ENCODE measurements at places on chromosomes 3 and 15.

DNA sequence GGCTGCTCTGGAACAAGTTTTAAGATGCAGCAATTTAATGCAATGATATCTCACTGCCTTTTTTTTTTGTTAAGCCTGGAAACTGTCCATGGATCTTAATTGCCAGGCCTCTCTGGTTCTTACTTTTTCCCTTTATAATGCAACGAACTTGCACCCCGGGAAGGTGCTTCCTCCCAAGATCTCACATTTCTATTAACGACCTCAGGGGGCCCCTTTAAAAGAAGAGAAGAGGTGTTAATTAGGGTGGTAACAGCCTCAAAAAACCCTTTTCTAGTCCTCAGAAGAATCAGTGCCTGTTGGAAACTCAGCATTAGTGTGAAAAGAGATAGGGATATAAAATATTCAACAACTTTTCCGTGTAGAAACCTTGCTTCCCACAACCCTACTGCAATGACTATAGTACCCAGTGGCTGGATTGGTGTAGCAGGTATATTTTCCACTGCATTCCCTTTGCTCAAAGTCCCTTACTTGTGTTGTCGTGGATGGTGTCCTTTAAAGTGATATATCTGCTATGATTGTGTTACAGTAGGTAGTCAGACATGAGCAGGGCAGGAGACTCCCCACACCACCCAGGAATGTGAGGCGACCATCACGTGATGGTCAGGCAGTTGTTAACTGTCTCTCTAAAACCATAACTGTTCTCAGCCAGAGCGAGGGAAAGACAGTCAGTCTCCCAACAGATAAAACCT is 121.8 kb downstream of the CTNNB1 start:
- DNase-seq, result no peak

GRCh38 chr15:67180514-67181191 is 73.8 kb downstream of the AAGAB start:
- peak; percentile 12 for DNase-seq

DNA sequence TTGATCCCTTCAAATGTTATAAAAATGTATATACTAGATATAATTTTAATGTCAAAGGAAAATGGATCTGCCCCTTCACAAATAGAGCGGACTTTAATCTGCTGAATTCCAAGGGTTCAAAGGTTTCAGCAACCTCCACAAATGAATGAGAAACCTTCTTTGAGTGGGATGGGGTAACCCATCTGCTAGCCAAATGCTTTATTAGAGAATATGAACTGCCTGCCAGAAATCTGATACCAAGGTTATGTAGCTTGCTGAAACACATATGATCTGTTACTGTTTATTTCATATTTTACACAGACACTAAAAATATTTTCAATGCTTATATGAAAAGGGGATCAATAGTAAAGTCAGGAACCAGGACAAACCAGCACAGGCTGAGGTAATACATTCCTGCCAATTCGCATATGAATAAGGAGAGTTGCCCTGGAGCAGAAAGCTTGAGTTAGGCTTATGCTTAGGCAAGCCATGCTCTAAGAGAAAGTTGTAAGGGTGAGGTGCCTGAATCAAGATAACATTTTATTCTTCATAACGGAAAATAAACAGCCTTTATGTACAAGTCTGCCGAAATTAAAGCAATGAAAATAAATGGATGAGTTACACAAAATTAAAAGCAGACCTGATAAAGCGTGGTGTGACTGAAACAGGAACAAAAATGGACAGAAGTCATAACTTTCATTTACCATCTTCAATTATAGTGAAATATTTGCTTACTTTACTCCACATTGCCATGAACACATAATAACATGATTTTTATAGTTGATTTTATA is 26.5 kb downstream of the PLOD2 start:
- DNase-seq, result peak; percentile 23

- DNase-seq, result no peak
Measured at GRCh38 chr3:174193604-174194003, 665.5 kb upstream of the NAALADL2 start.

- peak; percentile 65 for DNase-seq
Measured at GRCh38 chr3:31254483-31254882, 278.2 kb upstream of the STT3B start.

GRCh38 chr3:129195731-129196256 is 12.1 kb upstream of the CNBP start:
- DNase-seq, result no peak
